ENCODE measurements at places on chromosomes 12 and 14.

GRCh38 chr12:6747216-6747615 is 5.7 kb downstream of the MLF2 start:
- no peak for DNase-seq

- no peak for DNase-seq
Observed at GRCh38 chr14:74735125-74735524, 22.2 kb downstream of the FCF1 start.

DNA sequence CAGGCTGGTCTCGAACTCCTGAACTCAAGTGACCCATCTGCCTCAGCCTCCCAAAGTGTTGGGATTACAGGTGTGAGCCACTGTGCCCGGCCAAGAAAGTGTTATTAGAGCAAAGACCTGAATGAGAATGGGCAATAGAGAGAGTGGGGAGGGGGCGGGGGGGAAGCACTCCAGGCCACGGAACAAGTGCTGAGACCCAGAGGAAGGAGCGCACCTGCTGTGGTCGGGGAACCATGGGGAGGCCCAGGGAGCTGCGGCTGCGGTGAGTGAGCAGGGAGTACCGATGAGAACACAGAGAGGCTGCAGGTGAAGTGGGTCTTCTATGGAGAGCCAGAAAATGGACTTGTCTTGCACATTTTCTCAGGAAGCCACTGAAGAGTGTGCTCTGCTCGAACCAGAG is 10.8 kb downstream of the SMIM41 start:
- no peak for DNase-seq

DNA sequence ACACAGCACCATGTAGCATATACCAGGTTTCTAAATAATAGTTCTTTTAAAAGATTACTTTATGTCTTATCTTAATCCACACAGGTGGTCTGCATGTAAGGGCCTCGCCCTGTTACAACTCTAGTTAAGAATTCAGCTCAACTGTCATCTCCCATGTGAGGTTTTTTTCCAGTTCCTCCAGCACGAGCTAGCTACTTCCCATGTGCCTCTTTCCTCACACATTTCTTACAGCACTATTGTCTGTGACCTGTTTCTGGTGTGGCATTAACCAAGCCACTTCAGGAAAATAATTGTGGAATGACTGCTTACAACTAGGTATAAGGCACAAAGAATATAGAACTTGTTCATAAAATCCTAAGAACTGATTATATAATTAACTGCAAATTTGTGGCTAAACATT is 65.5 kb downstream of the SH2B3 start:
- no peak for DNase-seq

GRCh38 chr14:57495416-57495815 is 1.8 kb upstream of the CCDC198 start:
- no peak for DNase-seq

DNA sequence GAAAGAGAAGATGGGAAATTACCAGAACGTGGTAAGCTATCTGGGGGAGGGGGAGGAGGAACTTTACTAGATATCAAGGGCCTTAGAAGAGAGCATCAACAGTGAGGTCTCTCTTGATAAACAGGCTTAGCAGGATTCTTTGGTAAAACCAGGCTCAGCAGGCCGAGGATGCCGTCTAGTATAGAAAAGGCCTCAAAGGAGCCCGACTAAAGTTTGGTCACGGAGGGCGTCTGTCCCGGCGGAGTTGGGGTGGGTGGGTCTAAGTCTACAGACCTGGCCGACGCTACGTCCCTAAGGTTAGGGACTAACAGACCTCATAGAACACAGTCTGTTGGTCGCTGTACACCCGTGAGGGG is 538 bp upstream of the TIGAR start:
- DNase-seq = no peak

DNA sequence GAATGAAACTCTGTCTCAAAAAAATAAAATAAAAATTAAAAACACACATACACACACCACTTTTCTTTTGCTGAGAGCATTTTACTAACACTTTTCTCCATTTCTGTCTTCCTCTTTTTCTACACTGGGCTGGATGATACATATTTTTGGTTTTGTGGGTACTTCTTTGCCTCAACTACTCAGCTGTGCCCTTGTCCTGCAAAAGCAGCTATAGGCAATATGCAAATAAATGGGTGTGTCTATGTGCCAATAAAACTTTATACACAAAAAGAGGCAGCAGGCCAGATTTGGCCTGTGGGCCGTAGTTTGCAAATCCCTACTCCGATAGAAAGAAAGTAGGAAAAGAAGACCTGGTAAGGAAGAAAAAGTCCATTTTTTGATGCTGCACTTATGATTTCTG is 6.5 kb downstream of the CLMN start:
- DNase-seq = no peak

- DNase-seq = no peak
Observed at GRCh38 chr12:100329800-100330199, 27.1 kb upstream of the SLC17A8 start.

DNA sequence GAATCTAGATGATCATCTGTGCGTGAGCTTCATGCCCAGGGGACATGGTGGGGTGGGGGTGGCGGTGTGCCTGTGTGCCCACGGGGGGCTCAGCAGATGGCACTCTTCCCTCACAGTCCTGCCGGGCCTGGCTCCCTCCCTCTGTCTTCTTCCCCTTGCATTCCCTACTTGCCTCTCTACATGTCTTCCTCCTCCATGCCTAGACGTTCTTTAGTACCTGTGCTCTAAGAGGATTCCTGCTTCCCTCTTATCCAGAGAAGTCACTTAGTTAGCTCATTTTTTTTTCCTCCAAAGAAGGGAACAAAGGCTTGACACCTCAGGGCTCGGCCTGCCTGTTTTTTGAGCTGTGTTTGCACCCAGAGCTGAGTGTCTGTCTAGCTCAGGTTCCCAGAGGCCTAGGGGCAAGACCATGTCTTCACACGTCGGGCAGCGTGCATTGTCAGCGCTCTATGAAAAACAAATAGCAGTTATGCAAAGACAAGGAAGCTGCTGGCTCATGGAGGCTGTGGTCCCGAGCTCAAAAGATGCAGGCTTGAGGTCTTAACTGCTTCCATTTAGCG is 48.8 kb downstream of the NINJ2 start:
- DNase-seq = no peak

- DNase-seq = peak; percentile 36
Observed at GRCh38 chr12:32302218-32303173, 96.9 kb upstream of the FGD4 start.

DNA sequence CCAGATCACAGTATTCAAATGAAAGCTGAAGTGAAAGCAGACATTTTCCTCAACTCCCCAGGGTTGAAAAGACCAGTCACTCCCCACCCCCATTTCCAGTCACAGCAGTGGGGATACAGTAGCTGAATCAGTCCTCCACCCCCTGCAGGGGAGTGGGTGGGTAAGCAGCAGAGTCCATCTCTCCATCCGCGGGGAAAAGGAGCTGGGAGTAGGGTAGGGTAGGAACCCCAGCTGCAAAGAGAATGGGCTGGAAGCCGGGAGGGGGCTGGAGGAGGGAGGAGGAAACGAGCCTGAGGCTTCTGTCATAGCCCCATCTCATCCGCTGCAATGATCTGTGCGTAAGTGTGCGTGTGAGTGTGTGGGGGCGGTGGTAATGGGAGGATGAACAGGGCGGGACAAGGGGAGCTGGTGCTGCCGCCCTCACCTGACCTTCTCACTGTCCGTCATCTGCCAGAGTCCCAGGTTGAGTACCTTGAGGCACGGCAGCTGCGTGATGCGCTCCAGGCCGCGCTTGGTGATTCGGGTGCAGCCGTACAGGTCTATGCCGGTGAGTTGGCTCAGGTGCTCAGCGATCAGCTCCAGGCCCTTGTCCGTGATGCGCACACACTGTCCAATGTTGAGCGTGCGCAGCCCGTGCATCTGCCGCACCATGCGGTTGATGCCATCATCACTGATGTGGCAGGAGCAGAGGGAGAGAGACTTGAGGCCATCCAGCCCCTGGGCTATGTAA is 1.8 kb downstream of the FBXL14 start:
- peak; percentile 36 for DNase-seq

GRCh38 chr14:91292491-91292890 is 48.0 kb upstream of the GPR68 start:
- DNase-seq = no peak

DNA sequence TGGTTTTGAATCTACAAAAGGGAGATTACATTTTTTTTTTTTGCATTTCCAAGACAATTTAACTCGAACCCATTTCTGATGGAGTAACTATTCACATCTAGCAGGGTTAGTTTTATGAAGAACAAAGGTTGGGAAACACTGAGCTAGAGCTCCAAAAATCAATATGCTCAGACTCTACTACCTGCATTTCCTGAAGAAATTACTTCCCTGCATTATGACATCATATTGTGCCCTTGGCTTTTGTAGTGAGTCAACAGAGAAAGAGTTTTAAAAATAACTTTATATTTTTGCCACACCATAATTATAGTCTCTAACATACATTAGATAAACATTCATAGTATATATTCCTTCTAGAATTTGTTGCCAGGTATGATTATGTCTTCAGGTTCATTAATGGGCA is 14.8 kb downstream of the GRIP1 start:
- DNase-seq = no peak

DNA sequence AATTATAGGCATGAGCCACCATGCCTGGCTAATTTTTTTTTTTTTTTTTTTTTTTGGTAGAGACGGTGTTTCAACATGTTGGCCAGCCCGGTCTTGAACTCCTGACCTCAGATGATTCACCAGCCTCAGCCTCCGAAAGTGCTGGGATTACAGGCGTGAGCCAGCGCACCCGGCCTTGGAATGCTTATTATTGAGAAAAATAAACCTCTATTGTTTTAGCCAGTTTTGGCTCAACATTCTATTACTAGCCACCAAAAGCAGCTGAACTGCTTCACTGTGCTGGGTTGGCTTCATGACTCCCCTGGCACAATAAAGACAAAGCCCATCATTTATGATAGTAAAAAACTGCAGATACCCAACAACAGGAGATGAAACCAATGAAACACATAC is 93.5 kb upstream of the CEP83 start:
- no peak for DNase-seq

DNA sequence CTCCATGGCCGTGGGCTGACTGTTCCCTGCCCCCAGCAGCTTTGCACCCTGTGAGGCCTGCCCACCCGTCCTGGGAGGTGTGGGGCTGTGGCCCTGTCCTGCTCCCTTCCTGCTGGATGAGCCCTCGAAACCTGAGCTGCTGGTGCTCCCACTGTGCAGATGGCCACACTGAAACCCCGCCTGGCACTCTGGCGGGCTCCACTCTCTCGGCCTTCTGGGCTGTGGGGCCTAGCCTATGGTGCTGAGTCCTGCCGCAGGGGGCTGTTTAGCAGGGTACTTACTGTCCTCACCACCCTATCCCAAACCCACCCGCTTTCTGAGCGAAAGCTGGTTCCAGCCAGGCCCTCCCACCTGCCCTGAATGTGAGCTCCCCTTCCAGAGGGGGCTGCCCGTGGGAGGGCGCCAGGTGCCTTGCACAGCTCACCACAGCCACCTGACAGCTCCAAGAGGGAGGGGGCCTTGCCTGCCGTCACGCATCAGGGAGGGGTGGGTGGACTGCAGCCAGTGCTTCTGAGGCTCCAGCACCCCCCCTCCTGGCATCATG is 7.3 kb downstream of the SLC25A47 start:
- no peak for DNase-seq

DNA sequence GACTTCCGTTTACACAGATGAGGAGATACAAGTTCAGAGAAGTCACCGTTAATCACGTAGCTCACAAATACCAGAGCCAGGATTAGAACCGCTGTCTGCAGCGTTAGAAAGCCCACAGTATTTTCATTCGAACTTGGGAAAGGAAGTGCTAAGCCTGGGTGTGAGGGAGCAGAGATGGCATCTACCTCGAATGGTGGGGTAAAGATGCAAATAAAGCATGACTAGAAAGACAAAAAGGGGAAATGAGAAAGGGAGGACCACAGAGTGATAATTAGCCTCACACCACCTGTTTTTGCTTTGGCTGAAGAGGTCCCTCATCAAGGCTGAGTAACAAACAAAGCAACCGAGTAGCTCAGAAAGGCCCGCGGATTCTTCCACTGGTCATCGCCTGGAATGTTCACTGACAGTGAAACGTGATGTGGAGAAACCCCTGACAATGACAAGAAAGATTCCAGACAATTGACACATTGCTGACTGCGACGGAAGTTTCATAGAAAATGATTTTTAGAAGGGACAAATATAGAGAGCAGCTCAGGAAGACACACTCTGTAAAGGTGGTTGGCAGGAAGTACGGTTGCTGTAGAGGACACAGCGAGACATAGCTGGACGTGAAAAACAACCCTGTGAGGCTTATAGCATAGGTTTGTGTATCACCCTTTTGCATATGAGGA is 31.5 kb upstream of the BHLHE41 start:
- DNase-seq = peak; percentile 19

- DNase-seq = no peak
Observed at GRCh38 chr12:8603856-8604255, 8.8 kb downstream of the AICDA start.

- no peak for DNase-seq
Observed at GRCh38 chr12:59620326-59620725, 24.5 kb downstream of the SLC16A7 start.

DNA sequence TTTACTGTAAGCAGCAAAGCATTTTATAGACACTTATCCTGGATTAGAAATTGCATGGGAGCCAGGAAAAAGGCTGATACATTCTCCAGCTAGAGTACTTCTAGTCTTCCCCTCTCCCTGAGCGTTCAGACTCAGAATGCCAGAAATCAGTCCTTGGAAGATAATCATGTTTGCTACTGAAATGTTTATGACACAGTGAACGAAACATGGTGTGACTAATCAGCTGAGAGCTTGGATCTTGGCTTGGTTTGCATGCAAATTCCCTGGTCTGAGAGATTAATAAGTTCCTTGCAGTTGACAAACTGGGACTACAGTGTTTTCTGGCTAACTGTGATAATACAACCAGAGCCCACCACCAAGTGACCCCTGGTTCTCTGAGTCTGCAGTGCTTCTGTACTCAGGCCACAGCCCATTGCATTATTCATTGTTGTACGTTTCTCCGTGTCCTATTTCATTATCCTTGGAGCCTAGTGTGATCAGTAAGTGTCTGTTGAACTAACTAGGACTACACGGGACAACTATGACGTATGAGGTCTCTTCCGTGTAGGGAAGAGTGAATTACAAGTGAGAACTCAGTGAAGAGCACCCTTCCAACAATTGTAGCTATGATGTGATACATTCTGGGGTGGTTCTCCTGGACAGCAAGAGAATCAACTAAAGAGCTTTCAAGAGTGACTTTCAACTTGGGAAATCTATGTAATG is 34.6 kb upstream of the EVL start:
- DNase-seq = no peak

GRCh38 chr12:46318037-46318436 is 49.2 kb upstream of the SLC38A1 start:
- DNase-seq = no peak

DNA sequence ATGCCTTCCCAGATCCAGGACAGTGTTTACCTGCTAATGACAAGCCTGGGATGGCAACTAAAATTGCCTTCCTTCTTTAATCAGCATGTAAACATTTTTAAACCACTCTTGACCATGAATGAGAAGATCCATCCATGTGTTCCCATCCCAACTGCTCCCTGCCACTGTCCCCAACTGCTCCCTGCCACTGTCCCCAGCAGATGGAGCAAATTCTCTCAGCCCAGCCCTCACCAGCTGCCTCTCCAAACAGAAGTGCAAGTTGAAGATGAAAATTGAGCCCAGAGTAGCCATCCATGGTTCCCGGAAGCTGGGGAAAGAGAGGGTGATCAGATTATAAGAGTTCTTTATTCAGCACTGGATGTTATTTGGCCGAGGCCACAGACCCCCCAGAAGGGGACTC is 133.1 kb downstream of the SLC15A4 start:
- no peak for DNase-seq
